CD8-positive, alpha-beta memory T cell (primary cell): ENCODE measurements at places on chromosomes 2 and 18. TPM values are rescaled to one million over a fixed set of nuclear protein-coding genes. Genes with fewer than 3 reads are reported as not detected.

Gene GAREM1
- not detected for polyA plus RNA-seq

Gene HMSD
- polyA plus RNA-seq, result not detected

Gene EFHD1
- 1.6 TPM for polyA plus RNA-seq

Gene PXDN
- 3.3 TPM for polyA plus RNA-seq

Gene IL36A
- not detected for polyA plus RNA-seq

Gene MYOM1
- 0.92 TPM for polyA plus RNA-seq

Gene EPB41L3
- polyA plus RNA-seq, result not detected

Gene EN1
- not detected for polyA plus RNA-seq

Gene GKN1
- not detected for polyA plus RNA-seq

Gene CDH19
- polyA plus RNA-seq, result not detected

Gene RAB6D
- polyA plus RNA-seq, result 0.08 TPM

Gene EMILIN1
- 0.85 TPM for polyA plus RNA-seq

Gene SLC4A3
- polyA plus RNA-seq, result not detected
